ENCODE measurements at places on chromosomes 16 and 17.
A peak's percentile ranks its signal among the peaks of the same experiment; 100 is the strongest.

- no peak for DNase-seq
Observed at GRCh38 chr17:35404360-35404759, 27.9 kb downstream of the SLFN12 start.

DNA sequence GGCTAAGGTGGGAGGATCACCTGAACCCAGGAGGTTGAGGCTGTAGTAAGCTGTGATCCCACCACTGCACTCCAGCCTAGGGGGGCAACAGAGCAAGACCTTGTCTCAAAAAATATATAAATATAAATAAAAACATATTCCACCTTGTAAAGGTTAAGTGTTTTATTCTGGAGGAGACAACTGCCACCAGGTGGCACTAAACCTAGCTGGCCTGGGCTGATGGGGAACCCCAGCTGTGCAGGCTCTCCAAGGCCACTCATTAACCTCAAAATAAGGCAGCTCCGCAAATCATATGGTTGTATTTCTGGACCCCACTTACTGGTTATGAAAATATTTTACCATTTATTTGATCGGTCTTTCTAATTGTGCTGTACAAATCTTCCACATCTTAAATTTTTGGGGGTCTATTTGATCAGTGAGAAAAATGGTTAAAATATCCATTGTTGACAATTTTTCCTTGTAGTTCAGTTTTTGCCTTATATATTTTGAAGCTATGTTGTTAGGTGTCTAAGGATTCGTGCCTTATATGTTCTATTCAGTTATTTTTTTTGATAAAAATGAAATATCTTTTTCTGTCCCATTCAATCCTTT lies 8.5 kb upstream of the ICAM2 start:
- DNase-seq: peak; percentile 66

GRCh38 chr17:31112001-31112661 lies 17.4 kb downstream of the NF1 start:
- DNase-seq: no peak

GRCh38 chr16:54066451-54067105 lies 220.0 kb downstream of the IRX3 start:
- DNase-seq: no peak

DNA sequence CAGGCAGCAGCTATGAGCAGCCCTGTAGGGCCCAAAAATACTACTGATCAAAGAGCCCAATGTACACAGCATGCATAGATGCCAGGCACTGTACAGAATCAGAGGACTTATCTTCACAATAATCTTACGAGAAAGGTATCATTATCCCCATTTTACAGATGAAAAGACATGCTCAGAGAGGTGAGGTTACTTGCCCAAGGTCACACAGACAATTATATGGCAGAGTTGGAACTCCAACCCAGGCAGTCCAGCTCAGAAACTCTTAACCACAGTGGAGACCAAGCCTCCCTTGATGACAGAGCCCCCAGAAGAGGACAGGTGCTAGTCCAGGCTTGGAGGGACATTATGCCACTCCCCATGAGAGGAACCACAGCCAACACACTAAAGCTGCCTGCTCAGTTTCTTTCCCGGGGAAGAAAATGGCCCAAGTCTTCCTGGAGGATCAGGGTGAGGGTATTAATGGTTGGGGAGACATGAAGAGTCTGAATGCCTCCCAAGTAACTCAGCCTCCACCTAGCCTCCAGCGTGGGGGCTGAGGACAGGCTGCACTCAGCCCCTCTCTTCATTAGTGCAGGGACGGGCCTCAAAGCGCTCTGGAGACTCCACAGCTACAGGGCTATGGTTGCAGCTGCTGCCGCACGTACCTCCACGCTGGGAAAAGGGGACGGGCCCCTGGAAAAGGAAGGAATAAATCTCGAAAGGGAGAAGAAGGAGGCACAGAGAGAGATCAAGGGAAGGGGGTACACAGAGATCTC lies 826 bp downstream of the UNC119 start:
- DNase-seq: no peak

- no peak for DNase-seq
Observed at GRCh38 chr17:8856869-8857575, 10.5 kb downstream of the PIK3R6 start.

Measured in pons (tissue), 1 donor.